ENCODE measurements at places on chromosomes 4 and X.

DNA sequence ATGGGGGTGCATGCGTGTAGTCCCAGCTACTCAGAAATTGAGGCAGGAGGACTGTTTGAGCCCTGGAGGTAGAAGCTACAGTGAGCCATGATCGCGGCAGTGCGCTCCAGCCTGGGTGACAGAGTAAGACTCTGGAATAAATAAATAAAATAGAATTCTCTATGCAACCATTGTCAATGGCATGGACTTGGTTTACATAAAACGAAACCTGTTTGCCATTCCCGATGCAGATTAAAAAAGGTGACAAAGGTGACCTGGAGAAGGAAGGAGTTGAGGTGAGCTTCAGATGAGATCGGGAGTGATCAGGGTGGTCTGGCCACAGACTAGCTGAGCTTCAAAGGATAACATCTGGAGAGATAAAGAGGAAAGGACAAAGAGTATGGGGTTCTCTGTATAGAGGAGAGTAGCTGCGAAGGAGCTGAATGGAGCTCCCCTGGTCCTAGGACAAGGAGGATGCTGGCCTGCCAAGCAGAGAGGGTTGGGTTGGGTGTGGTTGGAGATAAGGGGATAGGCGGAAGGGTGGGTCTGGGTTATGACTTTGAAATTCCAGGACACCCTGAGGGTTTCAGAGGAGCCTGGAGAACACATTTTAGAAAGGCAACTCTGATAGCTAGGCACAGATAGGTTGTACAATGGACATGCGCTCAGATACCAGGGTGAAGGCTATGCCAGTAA lies 98.6 kb downstream of the RBM47 start:
- DNase-seq = no peak

DNA sequence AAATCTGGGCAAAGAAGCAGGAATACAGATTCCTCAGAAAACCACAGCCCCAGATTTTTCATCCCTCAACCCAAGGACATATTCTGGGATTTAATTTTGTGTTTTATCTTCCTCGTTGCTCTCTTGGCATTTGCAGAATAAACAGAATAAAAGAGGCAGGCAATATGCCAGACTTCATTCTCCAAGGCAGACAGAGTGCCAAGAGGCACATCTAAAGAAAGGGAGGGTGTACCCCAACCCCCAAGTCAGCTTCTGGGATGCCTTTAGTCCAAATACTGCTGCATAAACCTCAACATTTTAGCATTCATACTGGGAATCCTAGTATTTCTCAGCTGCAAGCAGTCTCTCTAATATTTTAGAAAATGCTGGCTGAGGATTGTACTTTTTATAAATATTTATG lies 629.2 kb downstream of the KLHL13 start:
- DNase-seq = no peak

DNA sequence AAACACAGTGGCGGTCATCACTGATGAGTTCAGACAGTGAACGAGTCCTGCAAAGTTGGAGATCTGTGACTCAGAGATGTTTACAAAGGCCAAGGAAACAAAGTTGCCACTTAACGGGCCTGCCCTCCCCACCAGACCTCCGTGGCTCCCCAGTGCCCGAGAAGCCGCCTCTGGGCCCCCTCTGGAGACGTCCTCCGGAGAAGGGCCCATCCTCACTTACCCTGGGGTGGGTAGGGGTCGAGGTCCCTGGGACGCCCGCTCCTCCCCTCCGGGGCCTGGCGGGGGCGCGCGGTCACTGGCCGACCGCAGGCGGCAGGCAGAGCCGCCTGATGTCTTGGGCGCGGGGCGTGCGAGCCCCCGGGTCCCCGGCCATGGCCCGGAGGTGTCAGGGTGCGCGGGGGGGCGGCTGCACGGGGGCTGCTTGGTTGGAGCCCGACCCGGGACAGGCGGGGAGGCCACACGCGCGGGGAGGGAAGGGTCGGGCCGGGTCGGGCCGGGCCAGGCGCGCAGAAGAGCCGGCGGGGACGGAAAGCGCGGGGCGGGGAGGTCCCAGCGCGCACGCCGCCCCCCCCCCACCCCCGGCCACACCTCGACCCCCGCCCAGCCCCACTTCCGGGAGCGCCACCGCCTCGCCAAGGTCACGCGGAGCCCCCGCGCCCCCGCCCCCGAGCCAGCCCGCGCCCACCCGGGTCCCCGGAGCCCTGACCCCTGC lies 529 bp downstream of the DHRSX start:
- DNase-seq = peak; percentile 48

GRCh38 chr4:30727409-30727808 lies 7.2 kb downstream of the PCDH7 start:
- no peak for DNase-seq

- no peak for DNase-seq
These were observed 1.2 kb downstream of the TRIML2 start for GRCh38 chr4:188107931-188108843.

- DNase-seq = no peak
These were observed 531.8 kb upstream of the GALNTL6 start for GRCh38 chr4:171281359-171281758.

- DNase-seq = no peak
These were observed 540 bp downstream of the ZNF721 start for GRCh38 chr4:498328-498904.

- DNase-seq = no peak
These were observed 12.9 kb downstream of the PALLD start for GRCh38 chr4:168509786-168510185.

- no peak for DNase-seq
These were observed 16.1 kb upstream of the REPS2 start for GRCh38 chrX:16930392-16930791.

GRCh38 chr4:108192056-108192455 lies 23.3 kb upstream of the LEF1 start:
- no peak for DNase-seq

GRCh38 chr4:48483777-48484493 lies 792 bp downstream of the SLC10A4 start:
- no peak for DNase-seq

All from RPMI8226 (cell line).